ENCODE measurements at places on chromosomes 7 and 10. TPM values are rescaled to one million over a fixed set of nuclear protein-coding genes. Genes with fewer than 3 reads are reported as not detected.

GRCh38 chr10:75528392-75528791 lies 97.0 kb downstream of the LRMDA start:
- no peak for DNase-seq

- peak; percentile 6 for DNase-seq
Measured at GRCh38 chr10:44851413-44851812, 59.7 kb upstream of the TMEM72 start.

GRCh38 chr7:35251606-35252310 lies 2.1 kb downstream of the TBX20 start:
- DNase-seq: peak; percentile 41

The CYP3A7 gene
- not detected for total RNA-seq

DNA sequence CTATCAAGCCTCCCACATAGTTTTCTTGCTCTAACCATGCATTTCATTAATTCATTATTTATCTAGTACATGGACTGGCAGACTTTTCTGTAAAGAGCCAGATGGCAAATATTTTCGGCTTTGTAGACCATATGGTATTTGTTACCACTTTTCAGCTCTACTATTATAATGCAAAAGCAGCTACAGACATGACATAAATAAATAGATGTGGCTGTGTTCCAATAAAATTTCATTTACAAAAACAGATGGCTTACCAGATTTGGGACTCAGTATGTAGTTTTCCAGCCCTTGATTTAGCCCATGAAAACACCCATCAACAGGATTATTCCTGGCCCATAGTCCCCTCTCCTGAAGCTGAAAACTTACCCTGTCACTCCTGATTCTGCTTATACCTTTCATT lies 32.1 kb downstream of the PLCE1 start:
- DNase-seq: no peak

GRCh38 chr10:3473271-3473670 lies 300.7 kb upstream of the PITRM1 start:
- no peak for DNase-seq

- no peak for DNase-seq
Measured at GRCh38 chr10:80542053-80542452, 4.4 kb downstream of the SH2D4B start.

DNA sequence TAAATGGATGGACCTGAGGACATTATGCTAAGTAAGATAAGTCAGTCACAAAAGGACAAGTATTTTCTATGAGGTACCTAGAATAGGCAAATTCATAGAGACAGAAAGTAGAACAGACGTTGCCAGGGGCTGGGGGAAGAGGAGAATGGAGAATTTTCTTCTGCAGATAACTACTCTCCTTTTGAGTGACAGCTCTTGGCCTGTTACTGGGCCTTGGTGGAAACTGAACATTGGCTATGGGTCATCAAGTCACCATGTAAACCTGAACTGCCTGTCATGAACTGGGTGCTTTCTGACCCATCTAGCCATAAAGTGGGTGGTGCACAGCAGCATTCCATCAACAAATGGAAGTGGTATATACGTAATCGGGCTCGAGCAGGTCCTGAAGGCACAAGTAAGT lies 29.3 kb upstream of the NFE2L3 start:
- DNase-seq: no peak

GRCh38 chr10:88999625-89000024 lies 9.0 kb downstream of the FAS start:
- no peak for DNase-seq

The CYREN gene
- total RNA-seq: 36.2 TPM

The PRPS1L1 gene
- total RNA-seq: not detected

The CPA1 gene
- 0.17 TPM for total RNA-seq

Data from H7 (cell line).